ENCODE measurements at places on chromosomes 13 and 19.

GRCh38 chr19:15866636-15867035, 31.2 kb downstream of the CYP4F2 start:
- DNase-seq: no peak

DNA sequence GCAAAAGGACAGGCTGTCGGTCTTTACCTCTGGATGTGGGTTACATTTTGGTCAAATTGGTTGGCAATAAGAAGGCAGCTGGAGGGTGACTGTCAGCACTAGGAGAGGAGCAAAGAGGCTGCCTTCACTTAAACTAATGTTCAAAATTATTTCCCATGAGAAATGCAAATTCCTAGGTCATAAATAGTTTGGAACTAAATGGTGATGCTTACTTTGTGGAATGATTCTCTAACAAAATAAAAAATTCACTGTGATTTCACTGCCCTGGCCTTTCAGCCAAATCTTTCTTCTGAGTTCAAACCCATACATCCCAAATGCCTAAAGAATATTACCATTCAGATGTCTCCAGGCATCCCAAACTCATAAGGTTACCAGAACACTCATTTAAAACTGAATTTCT, 25.0 kb upstream of the OXGR1 start:
- DNase-seq: no peak

DNA sequence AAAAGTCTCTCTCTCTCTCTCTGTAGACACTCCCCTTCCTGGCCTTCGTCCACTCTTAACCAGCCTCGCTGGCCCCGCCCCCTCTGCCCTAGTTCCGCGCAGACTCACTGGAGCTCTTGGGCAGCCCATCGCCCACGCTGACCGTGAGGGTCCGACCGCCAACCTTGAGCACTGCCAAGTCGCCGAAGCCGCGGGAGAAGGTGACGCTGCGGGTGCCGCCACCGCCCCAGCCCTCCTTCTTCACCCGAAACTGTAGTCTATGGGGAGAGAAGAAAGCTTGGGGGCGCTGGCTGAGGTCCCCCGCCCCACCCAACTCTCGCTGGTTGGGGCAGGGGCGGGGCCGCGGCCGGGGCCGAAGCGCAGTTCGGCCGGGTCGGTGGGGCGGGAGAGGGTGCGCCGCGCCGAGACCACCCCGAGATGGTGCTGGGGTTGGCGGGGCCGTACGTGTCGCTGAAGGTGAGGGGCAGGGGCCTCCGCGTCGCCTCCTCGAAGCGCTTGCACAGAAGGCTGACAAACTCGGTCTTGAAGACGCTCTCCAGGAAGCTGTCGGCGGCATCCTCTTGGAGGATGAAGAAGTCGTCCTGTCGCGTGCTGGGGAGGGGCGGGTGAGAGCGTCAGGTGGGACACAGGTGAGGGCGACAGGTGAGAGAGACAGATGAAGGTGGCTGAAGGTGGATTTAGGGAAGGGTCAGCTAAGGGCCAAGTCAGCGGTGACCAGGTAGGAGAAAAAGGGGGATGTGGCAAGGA, 12.6 kb upstream of the ZNF414 start:
- DNase-seq: peak; percentile 84

GRCh38 chr19:41297628-41298347, 12.2 kb upstream of the CCDC97 start:
- no peak for DNase-seq

- DNase-seq: no peak
Observed at GRCh38 chr13:104099750-104100149, 1033.5 kb upstream of the SLC10A2 start.

DNA sequence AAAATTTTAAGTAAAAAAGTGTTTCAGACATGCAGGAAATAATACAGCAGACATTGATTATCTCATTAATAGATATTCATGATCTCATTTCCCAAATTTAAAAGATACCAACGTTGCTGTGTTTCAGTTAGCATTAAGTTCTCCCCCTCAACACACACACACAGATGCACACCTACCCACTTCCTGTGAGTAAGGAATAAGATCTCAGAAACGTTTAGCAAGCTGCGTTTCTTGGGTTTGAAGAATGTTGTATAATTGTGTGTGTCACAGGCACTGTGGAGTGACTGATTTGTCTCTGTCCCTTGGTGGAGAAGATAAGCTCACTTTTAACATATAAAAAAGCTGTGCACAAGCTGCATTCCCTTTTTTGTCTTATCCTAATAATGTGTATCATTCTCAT, 196.8 kb downstream of the PDS5B start:
- DNase-seq: no peak

- peak; percentile 34 for DNase-seq
Observed at GRCh38 chr19:51311351-51312257, at the start of gene IGLON5. Gene IGLON5, plus strand, starts transcription at chr19:51311644. Its CDS starts 204 bp downstream, at chr19:51311848.

DNA sequence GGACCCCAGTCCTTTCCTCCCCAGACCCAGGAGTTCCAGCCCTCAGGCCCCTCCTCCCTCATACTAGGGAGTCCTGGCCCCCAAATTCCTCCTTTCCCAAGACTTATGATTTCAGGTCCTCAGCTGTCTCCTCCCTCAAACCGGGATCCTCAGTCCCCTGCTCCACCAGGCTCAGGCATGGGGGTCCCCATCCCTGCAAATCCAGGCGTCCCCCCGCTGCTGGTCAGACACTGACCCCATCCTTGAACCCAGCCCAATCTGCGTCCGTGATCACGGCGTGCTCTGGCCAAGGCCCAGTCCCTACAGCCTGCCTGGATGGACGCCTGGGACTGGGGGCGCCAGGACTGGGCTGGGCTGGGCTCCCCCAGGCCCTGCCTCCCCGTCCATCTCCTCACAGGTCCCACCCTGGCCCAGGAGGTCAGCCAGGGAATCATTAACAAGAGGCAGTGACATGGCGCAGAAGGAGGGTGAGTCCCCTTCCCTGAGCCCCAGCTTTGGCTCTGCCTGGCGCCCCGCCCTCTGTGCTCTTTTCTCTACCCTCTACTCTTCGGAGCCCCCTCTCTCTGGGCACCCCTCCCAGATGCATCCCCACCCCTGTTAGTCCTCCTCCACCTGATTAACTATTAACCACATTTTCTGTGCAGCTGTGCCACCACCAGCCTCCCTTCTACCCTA, 672 bp downstream of the HPN start:
- no peak for DNase-seq

- DNase-seq: peak; percentile 44
Observed at GRCh38 chr13:27465611-27466010, 15.2 kb upstream of the MTIF3 start.

DNA sequence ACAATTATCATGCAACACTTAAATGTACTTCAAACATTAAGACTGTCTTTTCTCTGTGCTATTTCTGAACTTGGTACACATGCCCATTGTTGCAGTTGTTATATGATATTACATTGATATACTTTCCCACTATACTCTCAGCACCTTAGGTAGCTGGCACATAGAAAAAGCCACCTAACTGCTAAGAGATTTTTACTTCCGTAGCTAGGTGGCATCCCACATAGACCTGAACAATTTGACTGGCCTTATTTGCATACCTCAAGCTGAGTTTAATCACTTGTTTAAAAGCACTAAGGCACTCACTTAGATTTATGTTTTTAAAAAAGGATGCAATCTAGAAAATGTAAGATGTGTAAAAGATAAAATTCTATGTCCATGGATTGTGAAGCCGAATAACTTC, 194.2 kb downstream of the POU4F1 start:
- DNase-seq: no peak

DNA sequence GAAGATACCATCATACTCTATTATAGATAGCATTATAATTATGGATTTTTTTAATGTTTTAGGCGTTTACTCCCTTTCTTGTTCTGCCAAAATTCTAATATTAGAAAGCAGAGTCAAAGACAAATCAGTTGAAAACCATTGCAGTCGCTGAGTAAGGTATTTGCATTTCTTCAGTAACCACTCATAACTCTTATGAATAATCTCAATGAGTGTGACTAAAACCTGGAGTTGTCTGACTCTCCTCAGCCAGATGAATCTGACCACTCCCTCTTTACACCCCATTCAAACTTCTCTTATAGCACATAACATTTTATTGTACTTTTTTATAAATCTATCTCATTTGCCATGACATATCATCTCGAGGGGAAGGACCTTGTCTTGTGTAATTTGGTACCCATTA, 1006.5 kb downstream of the DIAPH3 start:
- no peak for DNase-seq

DNA sequence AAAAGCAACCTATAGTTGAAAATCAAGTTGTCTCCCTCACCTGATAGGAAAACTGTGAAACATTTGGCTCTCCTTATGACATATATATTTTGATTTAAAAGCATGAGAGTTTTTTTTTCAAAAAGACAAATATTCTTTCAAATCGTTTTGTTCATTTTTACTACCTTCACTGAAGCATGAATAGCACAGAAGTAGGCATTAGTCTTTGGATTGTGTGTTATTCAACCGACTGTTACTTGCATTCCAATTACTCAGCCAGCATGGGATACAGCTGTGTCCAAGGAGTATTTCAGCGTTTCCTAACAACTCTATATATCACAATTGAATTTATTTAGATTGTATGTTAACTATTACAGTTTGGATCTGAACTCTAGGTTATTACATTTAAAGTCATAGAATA, 135.2 kb downstream of the PCDH9 start:
- DNase-seq: no peak

- DNase-seq: no peak
Observed at GRCh38 chr19:46841458-46842083, 9.1 kb downstream of the AP2S1 start.

DNA sequence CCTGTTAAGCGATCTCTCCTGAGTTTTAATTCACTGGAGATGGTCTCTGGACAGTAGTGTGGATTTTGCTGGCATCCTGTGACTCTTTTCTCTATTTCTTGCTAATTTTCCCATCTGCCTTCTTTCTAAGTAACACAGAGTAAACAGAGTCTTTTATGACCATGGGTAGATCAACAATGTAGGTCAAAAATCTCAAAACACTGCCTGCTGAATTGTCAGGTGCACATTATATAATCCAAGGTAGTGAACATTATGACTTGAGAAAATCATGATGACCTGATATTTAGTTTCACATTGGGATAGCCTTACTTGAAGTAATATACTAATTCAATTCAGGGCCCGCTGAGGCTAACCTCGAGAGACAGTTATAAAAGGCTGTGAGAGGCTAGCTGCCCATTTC, 180.7 kb downstream of the TDRD3 start:
- no peak for DNase-seq

DNA sequence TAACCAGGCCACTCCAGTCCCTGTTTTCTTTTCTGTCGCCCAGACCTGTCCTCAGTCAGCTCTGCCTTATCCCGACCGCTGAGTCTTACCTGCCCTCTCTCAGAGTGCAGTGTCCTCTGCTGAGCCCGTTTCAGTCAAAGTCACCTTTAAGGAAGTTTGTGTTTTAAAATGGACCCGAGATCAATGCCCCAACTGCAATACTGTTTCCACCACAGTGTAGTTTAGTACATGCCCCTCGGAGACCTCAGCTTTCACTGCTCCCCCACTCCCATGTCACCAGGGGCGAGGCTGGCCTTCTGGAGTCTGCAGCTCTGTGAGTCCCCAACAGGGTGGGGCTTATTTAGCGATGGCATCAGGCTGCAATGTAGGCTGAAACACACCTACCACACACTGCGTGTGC, 248.4 kb upstream of the TSHZ3 start:
- no peak for DNase-seq

DNA sequence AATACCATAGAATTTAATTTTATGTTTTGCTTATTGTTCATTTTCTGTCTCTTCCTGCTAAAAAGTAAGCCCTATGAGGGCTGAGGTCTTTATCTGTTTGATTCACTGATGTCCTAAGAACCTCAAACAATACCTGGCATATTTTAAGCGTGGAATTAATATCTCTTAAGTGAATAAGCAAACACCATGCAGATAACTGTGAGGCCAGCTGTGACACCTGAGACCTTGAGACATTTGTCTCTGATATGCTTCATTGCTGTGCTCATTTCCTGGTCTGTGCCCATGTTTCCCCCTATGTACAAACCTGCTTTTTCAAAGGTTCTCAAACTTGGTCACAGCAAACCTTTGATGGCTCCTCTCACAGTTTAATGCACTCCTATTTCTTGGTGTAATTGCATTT, 254.6 kb downstream of the COG6 start:
- DNase-seq: no peak

GRCh38 chr13:41811588-41812021, 149.3 kb downstream of the VWA8 start:
- DNase-seq: no peak

GRCh38 chr13:112674412-112675365, 15.1 kb upstream of the ATP11A start:
- peak; percentile 36 for DNase-seq
